ENCODE measurements at places on chromosomes 7 and 10.

GRCh38 chr10:20839141-20839540, 58.0 kb downstream of the NEBL start:
- DNase-seq: no peak

GRCh38 chr10:17022896-17023295, 106.7 kb downstream of the CUBN start:
- DNase-seq: peak; percentile 56

- DNase-seq: no peak
Observed at GRCh38 chr7:49023345-49024328, 99.3 kb downstream of the CDC14C start.

GRCh38 chr7:80941208-80941758, 22.4 kb upstream of the SEMA3C start:
- DNase-seq: no peak

- no peak for DNase-seq
Observed at GRCh38 chr7:155460926-155461613, 3.1 kb downstream of the EN2 start.

GRCh38 chr7:71566991-71567390, 435.0 kb downstream of the GALNT17 start:
- no peak for DNase-seq

DNA sequence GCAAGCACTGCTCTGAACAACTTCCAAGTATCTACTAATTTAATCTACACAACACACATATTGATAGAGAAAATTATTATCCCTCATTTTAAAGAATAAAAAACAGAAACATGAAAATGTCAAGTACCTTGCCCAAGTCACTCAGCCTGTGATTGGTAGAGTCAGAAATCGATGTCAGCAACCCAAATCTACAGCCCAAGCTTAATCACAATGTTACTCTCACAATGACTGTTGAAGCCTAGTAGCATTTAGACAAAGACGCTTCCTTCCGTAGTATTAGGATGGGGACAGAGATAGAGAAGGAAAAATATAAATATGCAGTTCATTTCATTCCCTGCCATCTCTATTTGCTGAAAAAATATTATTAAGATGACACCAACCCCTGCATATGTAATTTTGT, 242.5 kb downstream of the ELMO1 start:
- no peak for DNase-seq

All from A673 (cell line).